Peyer's patch (tissue), 4 donors: ENCODE measurements at places on chromosomes 2 and 18.
A peak's percentile ranks its signal among the peaks of the same experiment; 100 is the strongest.

DNA sequence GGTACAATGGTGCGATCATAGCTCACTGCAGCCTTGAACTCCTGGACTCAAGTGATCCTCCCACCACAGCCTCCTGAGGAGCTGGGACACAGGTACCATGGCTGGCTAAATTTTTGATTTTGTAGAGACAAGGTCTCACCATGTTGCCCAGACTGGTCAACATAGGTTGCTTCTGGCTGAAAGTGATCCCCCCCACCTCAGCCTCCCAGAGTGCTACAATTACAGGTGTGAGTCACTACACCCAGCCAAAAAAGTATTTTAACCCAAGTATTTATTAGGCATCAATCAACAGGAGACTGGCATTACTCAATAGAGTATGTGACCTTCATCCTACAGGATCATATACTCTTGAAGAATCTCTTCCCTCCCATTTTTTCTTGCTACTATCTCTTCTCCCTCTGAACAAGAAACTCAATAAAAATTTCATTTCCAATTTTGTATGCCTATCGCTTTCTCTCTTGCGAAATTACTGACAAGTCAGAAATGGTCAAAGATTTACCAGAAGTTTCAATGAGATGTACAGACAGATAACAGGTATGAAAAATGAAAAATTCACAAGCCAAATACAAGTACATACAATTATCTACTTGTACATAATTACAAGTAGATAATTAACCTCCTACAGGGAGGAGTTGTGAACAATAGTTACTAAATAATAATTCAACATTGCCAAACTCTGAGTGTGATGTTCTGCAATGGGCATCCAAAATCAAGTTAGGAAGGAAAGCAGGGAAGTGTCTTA, 34.9 kb upstream of the CCNT2 start:
- DNase-seq: no peak

DNA sequence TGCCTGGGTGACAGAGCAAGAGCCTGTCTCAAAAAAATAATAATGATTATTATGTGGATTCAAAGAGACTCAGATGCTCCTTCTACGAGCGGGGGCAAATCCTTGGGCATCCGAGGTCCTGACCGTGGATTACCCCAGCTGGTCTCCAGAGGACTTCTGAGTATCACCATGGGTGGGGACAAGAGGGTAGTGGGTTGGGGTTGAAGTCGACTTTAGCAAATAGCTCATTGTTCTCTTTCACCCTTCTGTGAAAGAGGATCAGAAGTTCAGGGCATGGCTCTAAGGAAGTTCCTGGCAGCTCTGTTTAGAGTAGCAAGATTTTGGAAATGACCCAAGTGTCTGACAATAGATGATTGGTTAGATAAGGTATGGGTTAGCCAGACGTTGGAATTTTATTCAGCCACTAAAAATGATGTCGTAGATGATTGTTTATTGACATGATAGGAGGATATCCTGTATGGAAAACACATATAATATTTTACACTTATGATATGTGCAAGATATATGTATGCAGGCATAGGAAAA, 59.0 kb upstream of the SPRED2 start:
- DNase-seq: no peak

DNA sequence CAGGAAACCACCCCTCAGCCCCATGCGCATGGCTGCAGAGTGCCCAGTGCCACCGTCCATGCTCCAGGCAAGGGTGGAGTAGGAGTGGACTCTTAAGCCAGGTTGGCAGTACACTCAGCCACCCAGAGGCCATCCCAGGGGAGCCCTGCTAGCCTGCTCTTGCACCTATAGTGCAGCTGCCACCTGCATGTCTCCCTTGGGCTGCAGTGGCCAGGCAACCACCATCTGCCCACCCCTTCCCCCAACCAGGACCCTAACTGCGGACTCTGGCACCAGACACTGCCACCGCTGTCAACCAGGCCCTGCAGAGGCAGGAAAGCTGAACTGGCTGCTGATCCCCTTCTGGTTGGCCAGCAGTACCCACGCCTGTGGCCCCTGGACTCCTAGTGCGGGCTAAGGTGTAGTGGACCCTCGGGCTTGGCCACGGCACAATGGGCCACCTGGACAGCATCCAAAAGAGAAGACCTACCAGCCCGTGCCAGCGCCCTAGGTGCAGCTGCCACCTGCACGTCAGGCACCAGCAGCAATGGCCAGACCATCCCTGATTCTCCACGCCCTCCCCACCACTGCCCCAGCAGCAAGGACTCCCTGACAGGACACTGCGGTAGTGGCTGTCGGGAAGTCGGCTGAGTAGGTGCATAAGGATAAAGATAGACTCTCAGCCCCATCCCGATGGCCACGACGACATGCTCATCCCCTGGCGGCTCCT, 72.8 kb downstream of the RPIA start:
- DNase-seq: no peak

- DNase-seq: no peak
Observed at GRCh38 chr2:227397562-227397961, 9.8 kb upstream of the SCYGR1 start.

GRCh38 chr2:142217804-142218203, 87.0 kb upstream of the LRP1B start:
- no peak for DNase-seq

DNA sequence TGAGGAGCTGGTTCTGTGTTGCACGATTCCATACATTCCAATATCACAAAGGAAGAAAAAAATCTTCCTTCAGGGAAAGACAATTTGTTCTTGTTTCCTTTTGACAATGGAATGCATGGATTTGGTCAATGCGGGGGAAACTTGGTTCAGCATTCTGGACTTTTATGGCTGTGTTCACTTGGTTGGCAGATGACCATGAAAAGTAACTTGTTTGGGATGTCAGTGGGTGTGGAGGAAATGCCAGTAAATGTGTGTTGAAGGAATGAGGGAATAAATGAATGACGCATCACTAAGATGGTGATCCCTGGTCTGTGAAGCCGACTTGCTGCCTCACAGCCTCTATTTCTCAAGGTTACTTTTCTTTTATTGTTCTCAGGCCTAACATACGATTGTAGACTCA, 53.7 kb downstream of the THUMPD2 start:
- DNase-seq: no peak

- DNase-seq: no peak
Observed at GRCh38 chr18:54813305-54813704, 15.0 kb upstream of the RAB27B start.

GRCh38 chr2:63875131-63875527, 33.4 kb downstream of the UGP2 start:
- DNase-seq: no peak

GRCh38 chr18:38115201-38115600, 549.6 kb upstream of the CELF4 start:
- DNase-seq: no peak

DNA sequence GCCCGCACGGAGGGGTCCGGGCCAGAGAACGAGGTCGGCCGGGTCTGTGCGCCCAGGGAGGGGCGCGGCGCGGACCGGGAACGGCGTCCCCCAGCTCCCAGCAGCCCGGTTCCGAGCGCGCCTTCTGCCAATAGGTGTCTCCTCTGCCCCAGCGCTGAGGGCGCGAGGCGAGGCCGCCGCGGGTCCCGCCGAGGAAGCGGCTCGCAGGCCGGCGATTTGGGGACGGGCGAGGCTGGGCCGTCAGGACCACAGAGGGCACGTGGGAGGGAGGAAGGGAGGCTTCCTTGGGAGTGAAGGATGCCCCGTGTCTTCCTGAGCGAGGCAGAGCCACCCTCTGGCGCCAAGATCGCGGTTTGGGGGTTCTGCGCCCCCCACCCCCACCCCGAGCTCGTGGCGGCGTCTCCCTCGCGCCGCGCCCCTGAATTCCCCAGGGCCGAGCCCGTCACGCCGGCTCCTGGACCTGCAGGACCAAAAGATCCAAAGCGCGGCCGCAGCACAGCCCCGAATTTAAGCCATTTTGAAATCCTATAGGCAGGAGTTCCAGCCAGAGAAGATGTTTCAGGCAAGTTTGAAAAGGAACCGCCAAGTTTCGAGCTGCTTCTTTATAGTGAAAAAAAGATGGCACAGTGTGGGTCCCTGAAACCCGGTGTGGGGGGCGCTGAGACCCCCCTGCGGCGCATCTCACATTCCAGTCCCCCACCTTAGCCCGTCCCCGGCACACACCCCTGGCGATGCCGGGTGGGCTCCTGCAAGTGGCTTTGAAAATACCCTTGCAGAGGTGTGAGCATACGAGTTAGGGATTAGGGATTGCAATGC, 909 bp downstream of the NFATC1 start:
- DNase-seq: peak; percentile 62

DNA sequence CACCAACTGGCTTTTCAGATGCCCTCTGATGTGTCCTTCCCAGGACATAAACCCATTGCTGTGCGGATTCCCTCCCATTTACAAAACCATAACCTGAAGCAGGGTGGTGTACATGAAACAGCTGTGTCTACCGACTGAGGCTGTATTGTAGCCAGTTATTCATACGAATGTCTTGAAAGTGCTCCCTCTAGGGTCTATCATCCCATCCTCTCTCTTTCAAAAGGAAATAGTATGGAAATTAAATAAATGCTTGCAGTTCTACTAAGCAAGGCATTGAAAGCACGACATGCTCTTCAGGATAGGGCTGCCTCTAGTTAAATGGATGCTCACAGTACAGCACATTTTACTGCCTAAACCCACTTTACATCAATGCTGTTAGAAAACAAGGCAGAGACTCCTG, 112.2 kb upstream of the PXDN start:
- DNase-seq: no peak

DNA sequence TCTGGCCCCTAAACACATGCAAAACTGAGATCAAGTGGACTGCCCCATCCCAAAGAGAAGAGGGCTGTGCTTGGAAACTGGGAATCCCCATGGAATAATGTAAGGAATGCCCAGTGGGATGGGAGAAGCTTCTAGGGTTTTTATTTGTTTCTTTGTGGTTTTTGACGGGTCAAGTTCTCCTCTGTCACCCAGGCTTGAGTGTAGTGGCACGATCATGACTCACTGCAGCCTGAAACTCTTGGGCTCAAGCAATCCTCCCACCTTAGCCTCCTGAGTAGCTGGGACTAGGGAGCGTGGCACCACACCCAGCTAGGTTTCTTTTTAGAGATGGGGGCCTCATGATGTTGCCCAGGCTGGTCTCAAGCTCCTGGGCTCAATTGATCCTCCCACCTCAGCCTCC, 101.7 kb upstream of the ZSWIM2 start:
- no peak for DNase-seq

DNA sequence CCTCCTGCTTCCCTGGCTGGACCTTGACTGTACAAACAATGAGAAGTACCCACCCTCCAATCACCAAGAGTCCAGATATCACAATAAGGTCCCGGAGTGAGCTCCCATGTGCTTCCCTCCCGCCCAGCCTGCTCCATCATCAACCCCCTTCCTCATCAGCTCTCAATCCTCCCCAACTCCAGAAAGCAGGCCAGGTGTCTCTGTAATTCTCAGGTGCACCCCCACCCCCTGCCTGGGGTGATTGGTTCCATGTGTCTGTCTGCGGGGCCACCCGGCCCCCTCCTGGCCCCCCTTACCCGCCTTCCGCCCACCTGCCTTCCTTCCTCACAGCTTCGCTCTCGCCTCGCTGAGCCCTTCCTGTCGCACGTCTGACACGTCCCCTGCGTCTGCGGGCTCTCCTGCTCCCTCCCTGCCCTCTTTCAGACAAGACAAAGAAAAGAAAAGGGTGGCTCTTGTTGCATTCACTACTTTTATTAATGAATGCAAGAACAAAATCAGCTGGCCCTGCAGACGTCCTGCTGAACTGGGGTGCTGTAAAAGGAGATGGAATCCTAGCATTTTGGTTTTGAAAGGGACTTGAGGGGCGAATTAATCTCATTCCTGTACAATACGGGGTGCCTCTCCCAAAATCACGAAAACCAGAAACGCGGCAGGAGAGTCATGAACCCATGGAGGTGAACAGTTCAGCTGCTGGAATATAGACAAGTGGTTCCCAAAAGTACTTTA, 26.5 kb upstream of the IGFBP2 start:
- no peak for DNase-seq

GRCh38 chr2:100560216-100560830, 2.5 kb upstream of the PDCL3 start:
- DNase-seq: no peak

- DNase-seq: no peak
Observed at GRCh38 chr2:96137321-96138178, 752 bp downstream of the ASTL start.

DNA sequence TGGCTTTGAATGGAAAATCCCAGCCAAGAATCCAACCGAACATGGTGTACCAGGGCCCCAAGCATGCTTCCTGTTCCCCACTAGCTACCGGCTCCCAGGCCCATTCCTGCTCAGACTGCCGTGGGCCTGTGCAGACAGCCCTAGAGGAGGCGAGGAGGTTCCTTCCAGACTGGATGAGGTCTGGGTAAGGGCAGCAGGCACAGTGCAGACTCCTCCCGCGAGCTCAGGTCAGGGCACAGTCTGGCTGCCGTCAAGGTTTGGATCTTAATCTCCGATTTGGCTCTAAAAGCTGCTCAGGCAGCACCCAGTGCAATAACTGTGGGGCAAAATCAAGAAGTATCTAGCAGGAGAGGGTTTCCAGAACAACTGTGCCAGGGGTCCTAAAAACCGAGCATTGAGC, 19.3 kb upstream of the TTR start:
- DNase-seq: no peak

DNA sequence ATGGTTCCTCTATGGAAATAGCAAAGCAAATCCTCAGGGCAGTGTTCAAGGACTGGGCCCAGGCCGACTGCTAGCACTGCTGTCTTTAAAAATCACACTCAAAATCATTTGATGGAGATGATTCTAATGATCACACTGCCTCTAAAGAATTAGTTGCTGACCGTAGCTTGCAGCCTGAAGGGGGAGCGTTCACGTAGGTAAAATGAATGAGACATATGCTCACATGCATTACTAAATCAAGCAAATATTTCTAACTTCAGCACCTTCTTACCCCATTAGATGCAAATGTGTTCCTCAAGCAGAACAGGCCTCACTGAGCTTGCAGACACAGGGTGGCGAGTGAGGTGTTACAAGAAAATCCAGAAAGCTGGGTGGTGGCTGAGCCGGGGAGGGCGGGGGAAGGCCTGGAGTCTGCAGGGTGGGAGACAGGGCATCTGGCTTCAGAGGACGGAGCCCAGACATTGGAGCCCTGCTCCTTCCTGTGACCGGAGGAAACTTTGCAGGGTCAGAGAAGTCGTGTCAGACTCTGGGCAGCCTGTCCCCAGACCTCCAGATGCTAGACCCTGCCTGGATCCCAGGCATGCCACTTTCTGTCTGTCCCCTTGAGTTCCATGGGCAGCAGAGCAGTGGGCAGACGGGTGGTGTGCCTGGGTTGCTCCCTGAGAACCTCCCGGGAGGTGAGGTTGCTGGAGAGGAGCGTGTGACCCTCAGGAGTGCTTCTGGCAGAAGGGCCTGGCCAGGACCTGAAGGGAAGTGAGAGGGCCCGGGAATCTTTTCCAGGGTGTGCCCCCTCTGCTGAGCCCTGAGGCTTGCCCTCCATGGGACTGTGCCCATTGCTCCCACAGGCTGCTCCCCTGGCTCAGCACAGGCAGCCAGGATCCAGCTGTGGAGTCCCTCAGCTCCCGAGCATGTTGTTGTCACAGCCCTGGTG, 7.1 kb upstream of the NPPC start:
- peak; percentile 0 for DNase-seq

- no peak for DNase-seq
Observed at GRCh38 chr18:61702007-61702406, 190.8 kb downstream of the RNF152 start.

GRCh38 chr2:91477731-91478672, 2786.5 kb downstream of the RPIA start:
- DNase-seq: peak; percentile 49
